ENCODE measurements at places on chromosomes 1 and 21. TPM values are rescaled to one million over a fixed set of nuclear protein-coding genes. Genes with fewer than 3 reads are reported as not detected.
A peak's percentile ranks its signal among the peaks of the same experiment; 100 is the strongest.

DNA sequence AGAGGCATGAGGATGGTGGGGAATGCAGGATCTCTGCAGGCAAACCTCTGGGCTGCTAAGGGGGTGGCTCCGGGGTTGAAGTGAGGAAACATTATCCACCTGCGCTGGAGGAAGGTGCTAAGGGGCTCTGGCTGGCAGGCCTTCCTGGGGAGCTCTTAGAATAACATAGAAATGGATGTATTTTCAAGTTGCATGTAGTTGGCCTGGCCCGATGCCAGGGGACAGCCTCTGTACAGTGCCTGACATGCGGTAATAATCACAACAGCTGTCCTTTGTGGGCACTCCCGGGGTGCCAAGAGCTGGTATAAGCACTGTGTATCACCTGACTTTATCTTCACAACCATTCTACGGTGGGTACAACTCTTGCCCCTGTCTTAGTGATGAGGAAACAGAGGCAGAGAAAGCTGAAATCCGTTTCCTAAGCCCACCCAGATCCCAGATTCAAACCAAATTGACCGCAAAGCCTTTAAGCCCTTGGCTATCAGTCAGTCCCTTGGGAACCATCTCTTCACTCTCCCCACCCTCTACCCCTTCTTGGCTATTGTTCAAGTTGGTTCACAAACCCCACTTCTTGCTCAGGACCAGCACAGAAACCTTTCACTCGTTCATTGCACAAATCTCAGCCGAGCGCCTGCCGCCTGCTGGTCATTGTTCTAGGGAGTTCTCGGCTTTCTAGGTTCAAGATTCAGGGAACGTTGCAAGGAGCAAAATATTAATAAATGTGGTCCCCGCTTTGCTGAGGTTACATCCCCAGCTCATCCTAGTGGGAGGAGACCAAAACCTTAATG, 30.9 kb downstream of the PADI4 start:
- no peaks in the 10 kb centered on the region for H3K36me3 ChIP-seq
- H3K4me3 ChIP-seq = no peak overlapping the region
- DNase-seq = no peak
- H3K27me3 ChIP-seq = no peaks in the 10 kb centered on the region

DNA sequence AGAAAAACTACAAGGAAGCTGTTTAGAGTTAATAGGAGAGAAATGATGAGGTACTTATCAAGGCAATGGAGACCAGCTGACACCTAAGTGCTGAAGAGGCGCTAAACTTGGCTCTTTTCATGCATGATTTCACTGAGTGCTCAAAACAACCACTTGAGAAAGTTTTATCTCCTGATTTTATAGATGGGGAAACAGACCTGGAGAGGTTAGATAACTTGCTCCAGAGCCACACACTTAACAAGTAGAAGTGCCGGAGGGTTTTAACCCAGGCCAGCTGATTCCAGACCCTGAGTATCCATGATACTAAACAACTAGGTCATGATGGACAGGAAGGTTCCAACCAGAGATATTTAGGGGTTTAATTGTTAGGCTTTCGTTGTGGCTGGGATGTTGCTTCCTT, 25.9 kb downstream of the UBE2U start:
- no peak for DNase-seq
- no peak overlapping the region for H3K4me3 ChIP-seq
- no peak overlapping the region for H3K27ac ChIP-seq
- H3K4me1 ChIP-seq = no peaks in the 10 kb centered on the region

- no peak overlapping the region for H3K4me3 ChIP-seq
- no peaks in the 10 kb centered on the region for H3K4me1 ChIP-seq
- no peaks in the 10 kb centered on the region for H3K27me3 ChIP-seq
These were observed 291.7 kb downstream of the PAPPA2 start for GRCh38 chr1:176754676-176755075.

GRCh38 chr1:242019018-242019417, 20.1 kb upstream of the MAP1LC3C start:
- H3K27me3 ChIP-seq = no peaks in the 10 kb centered on the region
- H3K4me3 ChIP-seq = no peak overlapping the region
- H3K36me3 ChIP-seq = no peaks in the 10 kb centered on the region
- no peak for DNase-seq
- no peaks in the 10 kb centered on the region for H3K4me1 ChIP-seq

- H3K27me3 ChIP-seq = no peaks in the 10 kb centered on the region
- H3K27ac ChIP-seq = peak overlapping the region; percentile 100
- DNase-seq = peak; percentile 83
- H3K4me1 ChIP-seq = peaks cover 6% of the 10 kb centered on the region
These were observed 13.8 kb upstream of the BOLA1 start for GRCh38 chr1:149885339-149886120.

Gene MTARC1
- polyA plus RNA-seq = 71.3 TPM

Gene BMP8A
- not detected for polyA plus RNA-seq

Data from liver (tissue), 10 donors.